Activated CD4-positive, CD25-positive, alpha-beta regulatory T cell (primary cell): ENCODE measurements at places on chromosomes 1 and 21.

GRCh38 chr1:155860970-155861510 lies 1.7 kb downstream of the SYT11 start:
- DNase-seq, result no peak

DNA sequence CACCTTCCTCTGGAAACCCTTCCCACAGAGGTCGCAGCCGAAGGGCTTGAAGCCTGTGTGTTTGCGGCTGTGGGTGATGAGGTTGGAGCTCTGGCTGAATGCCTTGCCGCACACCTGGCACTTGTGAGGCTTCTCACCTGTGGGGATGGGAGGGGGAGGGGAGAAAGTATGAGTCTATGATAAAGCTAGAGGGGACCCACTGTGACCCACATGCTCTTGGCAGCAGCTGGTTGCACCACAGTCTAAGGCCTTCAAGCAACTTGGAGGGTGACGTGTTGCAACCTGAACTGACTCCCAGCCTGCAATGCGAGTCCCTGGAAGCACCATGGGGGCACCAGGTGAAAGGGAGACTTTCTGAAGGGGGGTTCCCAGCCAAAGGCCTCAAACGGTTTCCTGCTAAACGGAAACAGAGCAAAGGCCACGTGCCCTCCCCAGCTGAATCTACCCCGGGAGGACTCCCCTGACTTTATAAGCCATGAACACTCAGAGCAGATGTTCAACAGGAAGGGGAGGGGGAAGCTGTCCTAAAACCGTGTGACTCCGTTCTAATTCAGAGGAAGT lies 10.6 kb downstream of the GFI1 start:
- DNase-seq, result peak; percentile 12

- no peak for DNase-seq
These were observed 281.6 kb downstream of the TPR start for GRCh38 chr1:186093437-186093836.

DNA sequence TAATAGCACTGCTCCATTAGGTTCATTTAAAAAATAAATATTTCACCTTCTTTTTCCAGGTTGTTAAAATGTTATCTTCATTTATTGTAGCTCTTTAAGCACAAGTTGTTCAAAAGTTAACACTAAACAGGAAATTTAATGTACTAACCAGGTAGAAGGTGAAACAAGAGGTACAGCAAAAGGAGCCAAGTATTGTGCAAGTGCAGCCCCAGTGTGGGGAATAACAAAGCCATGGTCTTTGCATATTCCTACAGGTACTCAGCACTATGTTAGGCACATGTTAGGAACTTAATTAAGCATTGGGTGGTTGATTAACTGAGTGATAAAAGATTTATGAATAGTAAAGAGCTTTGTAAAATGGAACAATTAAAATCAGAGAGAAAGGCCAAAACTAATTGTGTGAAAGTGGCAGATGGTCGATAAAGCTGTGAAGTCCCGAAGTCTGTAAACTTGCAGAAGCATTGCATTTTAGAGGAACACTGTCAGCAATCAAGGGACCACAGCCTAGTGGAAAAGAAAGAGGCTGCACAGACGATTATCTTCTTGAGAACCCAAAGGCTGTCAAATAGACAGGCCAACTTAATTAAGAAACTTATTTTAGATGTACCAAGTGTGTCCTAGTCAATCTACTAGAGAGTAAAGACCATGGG lies 185.8 kb downstream of the SLC44A5 start:
- no peak for DNase-seq

- no peak for DNase-seq
These were observed 2.2 kb upstream of the LYPD8 start for GRCh38 chr1:248757784-248758195.

- peak; percentile 28 for DNase-seq
These were observed at the start of gene IFNLR1 for GRCh38 chr1:24186993-24187790. IFNLR1 (minus strand) TSS chr1:24187289; CDS start chr1:24187248, 41 bp downstream.

GRCh38 chr1:22402356-22403053 lies 49.1 kb upstream of the ZBTB40 start:
- no peak for DNase-seq
